Hair follicular keratinocyte (primary cell): ENCODE measurements at places on chromosomes 13 and 19. TPM values are rescaled to one million over a fixed set of nuclear protein-coding genes. Genes with fewer than 3 reads are reported as not detected.

PCDH17 gene
- total RNA-seq = not detected in 2 replicates

PHF11 gene
- 14.0 and 16.3 TPM in 2 replicates for total RNA-seq

GFY gene
- total RNA-seq = not detected in 2 replicates

PVR gene
- 77.2 and 93.9 TPM in 2 replicates for total RNA-seq

EXOC3L2 gene
- 0.38 and 2.0 TPM in 2 replicates for total RNA-seq

CEACAM3 gene
- total RNA-seq = not detected in 2 replicates

OR7A5 gene
- total RNA-seq = not detected in 2 replicates

NLRP11 gene
- not detected in 2 replicates for total RNA-seq

PPP1R15A gene
- 22.4 and 61.8 TPM in 2 replicates for total RNA-seq
